ENCODE measurements at places on chromosomes 7 and 10. TPM values are rescaled to one million over a fixed set of nuclear protein-coding genes. Genes with fewer than 3 reads are reported as not detected.

ACHE gene
- total RNA-seq, result 0.21 TPM

ERVW-1 gene
- total RNA-seq, result not detected

NUDT1 gene
- 12.7 TPM for total RNA-seq

TEX36 gene
- total RNA-seq, result not detected

SLC18A3 gene
- not detected for total RNA-seq

- DNase-seq, result no peak
These were observed 8.4 kb downstream of the ANXA11 start for GRCh38 chr10:80196950-80197315.

GRCh38 chr10:106614293-106614692 lies 550.2 kb downstream of the SORCS1 start:
- DNase-seq, result no peak

DNA sequence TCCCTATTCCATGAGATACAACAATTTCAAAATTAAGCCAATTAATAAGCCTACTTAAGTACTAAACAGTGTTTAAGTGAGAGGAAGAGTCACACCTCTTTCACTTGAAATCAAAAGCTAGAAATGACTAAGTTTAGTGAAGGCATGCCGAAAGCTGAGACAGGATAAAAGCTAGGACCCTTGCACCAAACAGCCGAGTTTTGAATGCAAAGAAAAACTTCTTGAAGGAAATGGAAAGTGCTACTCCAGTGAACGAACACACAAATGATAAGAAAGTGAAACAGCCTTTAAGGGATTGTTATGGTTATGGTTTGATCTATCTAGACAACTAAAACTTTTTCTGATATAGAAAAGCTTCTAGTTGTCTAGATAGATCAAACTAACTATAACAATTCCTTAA lies 135.4 kb upstream of the KMT2E start:
- DNase-seq, result no peak

DNA sequence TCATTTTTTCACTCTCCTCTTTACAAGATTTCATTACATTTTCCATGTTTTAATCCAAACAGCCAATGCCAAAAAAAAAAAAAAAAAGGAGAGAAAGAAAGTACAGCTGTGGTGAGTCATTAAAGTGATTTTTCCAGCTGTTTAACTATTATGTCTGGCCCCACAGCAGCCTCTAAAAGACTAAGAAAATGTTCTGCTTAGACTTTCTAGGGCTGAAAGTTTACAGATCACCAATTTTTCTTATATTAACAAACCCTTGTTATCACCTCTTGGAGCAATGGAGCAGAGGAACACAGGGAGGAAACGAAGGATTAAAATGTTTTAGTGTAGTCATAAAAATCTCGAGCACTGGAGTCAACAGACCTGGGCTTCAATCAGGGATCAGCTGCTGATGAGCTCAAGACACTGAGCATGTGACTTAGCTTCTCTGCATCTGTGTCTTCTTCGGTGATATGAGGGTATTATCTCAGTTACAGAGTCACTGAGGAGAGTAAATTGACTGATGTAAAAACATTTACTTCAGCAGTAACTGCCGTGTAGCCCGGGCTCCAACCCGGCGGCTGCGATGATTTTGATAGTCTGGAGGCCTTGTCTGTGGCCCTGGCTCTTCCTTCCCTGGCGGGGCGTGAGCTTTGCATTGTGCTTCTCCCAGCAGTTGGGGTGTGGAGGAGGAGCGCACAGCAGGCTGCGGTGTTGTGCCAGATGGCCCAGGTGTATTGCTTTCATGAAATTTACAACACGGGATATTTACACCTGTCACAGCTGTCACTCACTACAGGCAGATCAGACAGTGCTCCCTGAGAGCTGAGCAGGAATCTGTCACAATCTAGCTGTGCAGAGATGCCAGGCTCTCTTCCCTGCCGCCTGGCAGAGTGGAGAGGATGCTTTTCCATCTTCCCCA lies 298.3 kb upstream of the FZD8 start:
- no peak for DNase-seq

- DNase-seq, result no peak
These were observed 165.4 kb downstream of the ADAM12 start for GRCh38 chr10:126222736-126223511.

- DNase-seq, result no peak
These were observed 564.1 kb upstream of the KCND2 start for GRCh38 chr7:119708891-119709290.
